ENCODE measurements at places on chromosomes 2 and 18. TPM values are rescaled to one million over a fixed set of nuclear protein-coding genes. Genes with fewer than 3 reads are reported as not detected.

DNA sequence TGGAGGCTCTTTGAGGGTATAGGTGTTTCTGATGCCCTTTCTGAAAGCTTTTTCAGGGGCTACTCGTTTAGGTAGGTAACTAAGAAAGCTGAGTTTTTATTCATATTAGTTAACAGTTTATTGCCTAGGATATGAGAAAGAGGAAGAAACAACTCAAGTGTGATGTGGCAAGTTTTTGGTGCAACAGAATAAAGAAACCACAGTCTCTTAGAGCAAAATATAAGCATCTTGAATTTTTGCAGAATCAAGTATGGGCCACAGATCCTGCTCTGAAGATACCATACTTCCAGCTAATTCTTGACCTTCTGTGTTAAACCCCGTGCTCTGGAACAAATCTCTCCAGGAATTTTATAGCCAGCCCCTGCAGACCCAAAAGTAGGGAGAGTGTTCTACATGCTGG is 147.7 kb upstream of the SLC1A4 start:
- no peak for DNase-seq

HOXD12 gene
- total RNA-seq: not detected

DNA sequence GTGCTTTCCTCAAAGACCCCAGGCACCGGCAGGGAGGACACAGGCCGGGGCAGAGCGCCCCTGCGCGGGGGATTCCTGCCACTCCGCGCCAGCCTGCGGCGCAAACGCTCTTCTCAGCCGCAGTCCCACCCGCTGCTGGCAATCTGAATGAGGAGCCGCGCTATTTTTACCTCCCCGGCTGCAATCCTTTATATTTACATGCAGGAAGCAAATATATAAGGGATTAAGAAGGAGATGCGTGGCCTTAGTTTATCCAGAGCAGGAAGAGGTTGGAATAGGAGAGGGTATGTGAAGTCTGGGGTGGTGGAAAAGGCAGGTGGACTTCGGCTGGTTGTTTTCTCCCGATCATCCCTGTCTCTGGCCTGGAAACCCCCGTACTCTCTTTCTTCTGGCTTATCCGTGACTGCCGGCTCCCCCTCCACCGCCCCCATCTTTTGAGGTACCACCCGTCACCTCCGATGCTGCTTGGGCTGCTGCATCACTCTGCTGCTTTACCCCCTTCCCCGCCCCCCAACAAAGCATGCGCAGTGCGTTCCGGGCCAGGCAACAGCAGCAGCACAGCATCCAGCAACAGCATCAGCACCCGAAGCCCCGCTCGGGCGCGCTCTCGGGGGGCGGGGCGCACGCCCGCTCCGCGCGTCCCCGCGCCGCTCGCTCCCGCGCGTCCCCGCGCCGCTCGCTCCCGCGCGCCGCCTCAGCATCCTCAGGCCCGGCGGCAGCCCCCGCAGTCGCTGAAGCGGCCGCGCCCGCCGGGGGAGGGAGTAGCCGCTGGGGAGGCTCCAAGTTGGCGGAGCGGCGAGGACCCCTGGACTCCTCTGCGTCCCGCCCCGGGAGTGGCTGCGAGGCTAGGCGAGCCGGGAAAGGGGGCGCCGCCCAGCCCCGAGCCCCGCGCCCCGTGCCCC is at the start of gene ADAM23:
Gene ADAM23 (plus strand): TSS at position 700 of the 902 bp plus-strand sequence. CDS start 335 bp downstream, outside the sequence.
- DNase-seq: no peak

DNA sequence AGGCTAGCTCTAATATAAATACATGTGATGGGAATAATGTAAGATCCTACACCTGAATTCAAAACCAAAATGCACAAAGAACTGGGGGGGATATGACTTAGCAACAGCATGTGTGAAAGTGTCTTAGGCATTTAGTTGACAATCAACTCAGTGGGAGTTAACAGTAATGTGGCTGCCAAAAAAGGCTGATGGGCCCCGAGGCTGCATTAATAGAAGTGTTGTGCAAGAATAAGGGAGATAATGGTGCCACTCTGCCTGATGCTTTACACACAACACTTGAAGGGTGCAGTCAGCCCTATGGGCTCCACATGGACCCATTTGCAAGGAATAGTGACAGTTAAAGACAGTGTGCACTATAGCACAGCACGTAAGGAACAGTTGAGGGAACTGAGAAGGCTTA is 649.4 kb upstream of the ZEB2 start:
- DNase-seq: no peak

DNA sequence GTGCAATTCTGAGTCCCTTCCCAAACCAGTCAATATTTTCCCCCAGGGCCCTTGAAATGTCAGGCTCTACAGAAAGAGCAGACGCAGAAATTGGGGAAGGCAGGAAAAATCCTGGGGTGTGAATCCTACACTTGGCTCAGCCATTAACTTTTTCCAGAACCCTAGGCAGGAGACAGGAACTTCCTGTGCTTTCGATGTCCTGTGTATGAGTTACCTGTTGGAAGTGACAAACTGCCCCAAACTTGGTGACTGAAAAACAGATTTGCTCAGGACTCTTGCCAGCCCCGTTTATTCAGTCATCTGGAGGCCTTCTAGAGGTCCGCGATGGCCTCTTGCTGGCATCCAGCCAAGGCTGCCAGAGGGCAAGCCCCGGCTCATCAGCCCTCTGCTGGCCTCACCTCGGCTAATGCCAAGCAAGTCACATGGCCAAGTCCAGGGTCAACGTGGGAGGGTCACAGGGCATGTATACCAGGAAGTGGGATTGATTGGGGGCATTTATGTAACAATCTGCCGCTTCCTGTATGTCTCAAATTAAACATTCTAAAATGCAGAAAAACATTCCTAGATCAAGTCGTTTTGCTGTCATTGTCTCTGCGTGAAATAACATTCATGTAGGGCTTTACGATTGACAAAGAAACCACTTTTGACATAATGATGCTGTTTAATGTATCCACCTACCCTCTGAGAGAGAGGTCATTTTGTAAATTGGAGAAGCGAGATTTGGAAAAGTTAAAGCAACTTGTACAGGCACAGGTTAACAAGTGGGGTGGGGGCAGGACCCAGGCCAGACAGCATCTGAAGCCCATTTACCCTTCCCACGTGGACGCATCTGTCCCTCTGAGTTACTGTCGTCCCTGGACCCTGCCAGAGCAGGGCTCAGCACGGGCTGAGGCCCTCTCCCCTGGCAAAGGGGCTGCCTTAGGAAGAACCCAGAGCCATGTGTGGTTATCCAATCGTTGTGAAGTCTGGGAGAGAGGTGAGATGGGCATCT is 179.4 kb downstream of the INHBB start:
- DNase-seq: peak; percentile 33

DNA sequence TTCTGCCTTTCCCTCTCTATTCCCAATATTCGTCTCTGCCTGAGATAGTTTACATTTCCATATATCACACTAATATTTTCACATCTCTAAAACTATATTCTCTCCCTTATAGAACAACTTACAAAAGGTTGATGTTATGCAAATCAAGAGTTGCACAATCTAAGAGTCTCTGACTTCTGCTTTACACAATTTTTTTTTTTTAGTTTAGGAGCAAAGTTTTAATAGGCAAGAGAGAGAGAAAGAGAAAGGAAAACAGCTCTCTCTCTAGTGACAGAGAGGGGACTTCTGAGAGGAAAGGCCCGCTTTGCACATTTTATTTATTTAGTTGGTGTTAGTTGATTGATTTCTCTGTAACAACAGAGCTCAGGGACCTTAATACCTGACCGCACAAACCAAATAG is 380.2 kb downstream of the TXNL1 start:
- DNase-seq: no peak

TXNDC2 gene
- not detected for total RNA-seq

CYTIP gene
- 0.08 TPM for total RNA-seq

DNA sequence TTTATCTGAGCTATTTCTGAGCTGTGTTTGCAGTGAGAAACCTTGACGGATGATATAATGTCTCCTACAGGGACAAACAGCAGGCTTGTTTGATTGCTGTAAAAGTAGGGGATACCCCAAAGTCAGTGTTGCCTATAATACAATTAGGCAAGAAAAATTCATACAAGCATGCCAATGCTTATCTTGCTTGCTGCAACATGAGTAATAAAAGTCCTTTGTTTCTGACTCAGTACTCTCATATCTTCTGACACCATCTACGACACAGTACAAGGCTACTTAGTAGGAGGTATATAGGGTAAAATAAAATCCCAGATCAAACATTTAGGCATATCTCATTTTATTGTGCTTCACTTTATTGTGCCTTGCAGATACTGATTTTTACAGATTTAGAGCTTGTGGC is 33.0 kb downstream of the ERBB4 start:
- DNase-seq: no peak

MTCL1 gene
- 22.2 TPM for total RNA-seq

DNA sequence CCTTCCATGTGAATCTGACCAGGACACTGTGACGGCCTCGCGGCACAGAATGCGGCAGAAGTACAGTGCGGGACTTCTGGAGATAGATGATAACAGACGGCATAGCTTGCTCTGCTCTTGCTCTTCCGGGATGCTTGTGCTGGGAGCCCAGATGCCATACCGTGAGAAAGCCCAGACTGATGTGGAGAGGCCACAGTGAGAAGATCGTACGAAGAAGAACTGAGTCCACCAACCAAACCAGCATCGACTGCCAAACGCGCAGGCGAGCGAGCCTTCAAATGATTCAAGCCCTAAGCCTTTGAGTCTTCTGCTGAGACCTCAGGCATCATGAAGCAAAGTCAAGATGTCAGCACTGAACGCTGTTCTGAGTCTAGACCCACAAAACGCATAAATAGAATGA is 33.7 kb downstream of the DTNB start:
- no peak for DNase-seq

DNA sequence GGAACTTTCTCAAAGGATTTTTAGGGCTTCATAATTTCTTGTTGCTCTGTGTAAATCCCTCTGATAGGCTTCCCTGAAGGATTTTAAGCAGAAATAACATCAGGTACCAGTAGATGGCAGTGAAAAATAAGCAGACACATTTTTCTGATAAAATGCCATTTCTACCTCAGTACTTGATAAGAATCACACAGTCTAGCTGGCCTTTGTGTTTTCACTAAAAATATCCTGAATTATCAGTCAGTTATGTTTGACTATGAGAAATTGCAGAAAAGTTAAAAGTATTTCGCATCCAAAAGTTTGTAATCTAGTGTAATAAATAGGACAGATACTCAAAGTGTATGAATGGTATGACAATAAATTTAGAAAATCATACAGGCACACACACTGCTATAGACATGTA is 68.7 kb downstream of the DNAJC10 start:
- DNase-seq: peak; percentile 71

GAREM1 gene
- 5.6 TPM for total RNA-seq

DNA sequence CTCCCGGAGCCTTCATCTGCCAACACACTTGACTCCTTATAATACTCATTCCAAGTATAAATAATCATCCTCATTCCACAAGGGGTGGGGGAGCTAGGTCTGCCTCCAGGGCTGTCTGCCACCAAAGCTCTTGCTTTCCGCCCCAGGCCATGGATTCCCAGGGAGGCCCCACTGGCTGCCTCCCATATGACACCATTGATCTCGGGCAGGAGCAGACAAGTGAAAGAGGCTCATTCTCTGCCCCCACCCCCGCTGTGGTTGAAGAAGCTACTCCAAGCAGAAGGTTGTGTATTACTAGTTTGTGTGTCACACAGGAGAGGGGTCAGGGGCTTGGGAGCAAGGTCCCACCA is 99.5 kb downstream of the MRO start:
- DNase-seq: no peak

- DNase-seq: no peak
These were observed 792.5 kb upstream of the FANCL start for GRCh38 chr2:59033661-59034060.

DNA sequence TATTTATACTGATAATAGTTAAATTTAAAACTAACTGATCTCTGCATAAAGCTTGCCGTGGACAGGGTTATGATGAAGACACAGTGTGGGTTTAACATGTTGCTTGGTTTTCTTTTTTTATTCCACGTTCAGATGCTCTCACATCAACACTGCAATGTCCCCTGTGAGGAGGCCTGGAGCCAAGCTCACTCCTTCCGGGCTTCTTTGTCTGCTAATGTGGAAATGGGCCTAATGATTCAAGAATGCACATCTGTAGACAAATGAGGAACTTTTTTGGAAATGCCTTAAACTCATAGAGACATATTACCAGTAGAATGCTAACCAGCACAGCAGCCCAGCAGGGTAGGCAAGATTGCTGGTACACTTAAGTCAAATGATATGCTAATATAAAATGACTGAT is 208.0 kb downstream of the GALR1 start:
- no peak for DNase-seq

DNA sequence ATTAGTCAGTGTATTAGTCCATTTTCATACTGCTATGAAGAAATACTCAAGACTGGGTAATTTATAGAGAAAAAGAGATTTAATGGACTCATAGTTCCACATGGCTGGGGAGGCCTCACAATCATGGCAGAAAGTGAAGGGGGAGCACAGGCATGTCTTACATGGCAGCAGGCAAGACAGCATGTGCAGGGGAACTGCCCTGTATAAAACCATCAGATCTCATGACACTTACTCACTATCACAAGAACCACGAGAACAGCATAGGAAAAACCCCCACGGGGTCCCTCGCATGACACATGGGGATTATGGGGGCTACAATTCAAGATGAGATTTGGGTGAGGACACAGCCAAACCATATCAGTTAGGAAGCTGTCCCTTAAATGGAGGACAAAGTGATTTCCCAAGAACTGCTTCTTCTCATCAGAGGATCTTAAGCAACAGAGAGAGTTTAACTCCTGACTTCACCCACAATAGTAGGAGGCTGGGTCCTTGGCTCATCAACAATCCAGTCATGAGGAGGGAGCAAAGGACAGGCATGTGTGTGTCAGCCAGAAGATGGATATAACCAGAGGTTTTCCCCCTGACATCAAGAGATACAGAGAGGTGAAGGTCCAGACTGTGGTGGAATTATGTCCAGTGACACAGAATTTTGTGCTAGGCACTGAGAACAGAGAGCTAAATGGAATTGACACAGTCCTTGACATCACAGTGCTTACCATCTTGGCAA is 203.8 kb upstream of the SH3BP4 start:
- DNase-seq: no peak

GRCh38 chr2:172251231-172251630 is 148.5 kb upstream of the DLX2 start:
- no peak for DNase-seq

TLX2 gene
- not detected for total RNA-seq

GKN2 gene
- total RNA-seq: not detected

GRCh38 chr18:9766076-9766481 is 58.0 kb downstream of the RAB31 start:
- no peak for DNase-seq

MRPL19 gene
- 65.3 TPM for total RNA-seq

- DNase-seq: no peak
These were observed 9.4 kb upstream of the EPG5 start for GRCh38 chr18:45976566-45976965.

DNA sequence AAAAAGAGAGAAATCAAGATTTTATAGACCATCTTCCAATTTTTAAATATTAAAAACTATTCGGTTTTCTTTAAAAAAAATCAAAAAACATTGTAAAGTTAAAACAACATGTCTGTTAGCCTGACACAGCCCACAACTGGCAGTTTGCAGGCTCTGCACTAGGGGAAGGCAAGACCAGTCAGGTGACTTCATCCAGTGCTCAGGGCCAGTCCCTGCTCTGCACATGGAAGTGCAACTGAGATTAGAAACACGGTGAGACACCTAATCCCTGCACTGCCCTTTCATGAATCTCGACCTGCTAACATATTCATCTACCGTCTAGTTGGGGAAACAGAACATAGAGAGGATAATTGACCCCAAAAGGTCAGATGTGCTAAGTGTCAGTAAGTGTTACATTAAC is 135.2 kb downstream of the BARD1 start:
- DNase-seq: no peak

REG1B gene
- total RNA-seq: not detected
